Activated CD4-positive, alpha-beta T cell treated with anti-CD3 and anti-CD28 coated beads, Interleukin-2, amount 10 ng/mL, durations not matched to agents 24 days and 14 days (primary cell): ENCODE measurements at places on chromosomes 13 and 19. TPM values are rescaled to one million over a fixed set of nuclear protein-coding genes. Genes with fewer than 3 reads are reported as not detected.

Gene ZNF577
- 5.4 and 6.9 TPM in 2 replicates for total RNA-seq

DNA sequence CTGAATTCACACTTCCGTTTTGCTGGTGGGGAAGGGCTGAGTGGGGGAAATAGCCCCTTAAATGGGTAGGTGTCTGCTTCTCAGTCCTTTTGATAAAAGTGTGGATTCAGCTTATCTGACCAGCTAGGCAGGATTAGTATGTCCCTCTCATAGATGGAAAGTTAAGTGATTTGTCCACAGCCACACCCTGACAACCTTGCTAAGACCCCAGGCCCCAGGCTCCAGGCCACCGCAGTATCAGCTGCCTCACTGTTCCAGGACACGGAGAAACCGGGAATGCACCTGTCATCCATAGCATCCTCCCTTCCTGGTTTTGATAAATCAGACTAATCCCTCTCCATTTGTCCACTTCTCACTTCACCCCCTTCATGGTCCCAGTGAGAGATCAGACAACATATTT is 197.7 kb downstream of the USP12 start:
- DNase-seq = no peak

Gene ZNF548
- total RNA-seq = 10.6 and 12.7 TPM in 2 replicates

DNA sequence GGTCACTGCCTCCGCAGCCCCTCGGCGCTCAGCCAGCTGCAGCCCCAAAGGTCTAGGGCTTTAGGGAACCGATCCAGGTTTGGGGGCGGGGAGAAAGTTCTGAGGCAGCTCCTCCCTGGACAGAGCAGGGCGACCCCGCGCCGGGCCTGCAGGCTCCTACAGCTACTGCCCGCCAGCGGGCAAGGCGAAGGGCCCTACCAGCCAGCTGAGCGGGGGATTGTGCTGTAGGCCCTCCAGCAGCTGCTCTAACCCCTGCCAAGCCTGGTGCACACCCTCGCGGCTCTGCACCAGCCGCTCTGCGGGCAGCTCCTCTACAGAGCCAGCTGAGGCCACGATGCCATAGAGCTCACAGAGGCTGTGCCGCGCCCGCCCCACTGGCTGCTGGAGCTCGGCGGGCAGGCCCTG is 14.0 kb downstream of the PLIN4 start:
- DNase-seq = no peak

GRCh38 chr13:39859898-39860297 is 204.4 kb downstream of the COG6 start:
- DNase-seq = no peak

DNA sequence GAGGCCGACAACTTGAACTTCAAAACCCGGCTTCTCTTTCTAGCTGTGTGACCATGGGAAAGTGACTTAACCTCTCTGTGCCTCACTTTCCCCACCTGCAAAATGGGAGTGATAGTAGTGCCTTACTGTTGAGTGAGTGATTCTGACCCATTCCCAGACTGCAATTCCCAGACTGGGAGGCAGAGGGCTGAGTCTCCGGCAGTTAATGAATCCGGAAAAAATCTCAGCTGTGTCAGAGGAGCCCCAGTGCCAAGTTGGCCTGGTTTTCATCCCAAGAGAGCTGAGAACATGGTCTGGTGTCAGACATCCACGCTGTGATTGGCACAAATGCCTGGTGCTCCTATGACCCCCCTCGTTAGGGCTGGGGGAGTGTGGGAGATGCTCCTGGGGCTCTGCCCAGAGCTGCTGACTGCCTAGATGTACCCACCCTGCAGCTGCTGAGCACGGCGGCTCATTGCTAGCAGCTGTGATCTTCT is 50.0 kb downstream of the PIN1 start:
- no peak for DNase-seq

Gene SLC25A41
- 0.19 and 0.24 TPM in 2 replicates for total RNA-seq

- DNase-seq = no peak
Observed at GRCh38 chr13:64639206-64639605, 2590.9 kb downstream of the PCDH9 start.

- peak; percentile 26 for DNase-seq
Observed at GRCh38 chr13:21872795-21873194, 201.9 kb downstream of the FGF9 start.

DNA sequence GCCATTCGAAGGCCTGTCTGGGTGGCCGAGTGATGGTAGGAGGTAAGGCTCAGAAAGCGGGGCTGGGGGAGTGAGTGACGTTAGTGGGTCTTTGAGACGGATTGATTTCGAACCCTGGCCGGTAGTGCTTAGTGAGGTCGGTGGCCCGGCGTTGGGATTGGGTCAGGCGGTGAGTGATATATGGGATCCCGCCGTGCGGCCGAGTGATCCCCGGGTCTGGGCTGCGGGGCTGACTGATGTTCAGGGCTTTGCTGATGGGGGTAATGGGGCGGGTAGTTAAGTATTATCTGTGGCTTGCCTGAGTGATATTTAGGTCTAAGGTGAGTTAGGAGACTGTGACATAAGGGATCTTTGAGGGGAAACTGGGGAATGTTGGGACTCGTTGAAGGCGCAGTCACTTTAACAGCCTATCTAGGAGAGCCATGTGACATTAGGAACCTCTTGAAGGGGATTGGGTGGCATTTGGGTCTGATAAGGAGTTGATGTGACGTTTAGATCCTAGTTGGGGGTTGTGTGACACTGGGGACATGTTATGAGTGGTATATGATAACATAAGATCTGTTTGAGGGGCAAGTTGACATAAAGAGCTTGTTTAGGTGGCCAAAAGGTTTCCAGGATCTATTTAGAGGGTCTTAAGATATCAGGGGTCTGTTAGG is 543 bp downstream of the PSMC4 start:
- DNase-seq = no peak

DNA sequence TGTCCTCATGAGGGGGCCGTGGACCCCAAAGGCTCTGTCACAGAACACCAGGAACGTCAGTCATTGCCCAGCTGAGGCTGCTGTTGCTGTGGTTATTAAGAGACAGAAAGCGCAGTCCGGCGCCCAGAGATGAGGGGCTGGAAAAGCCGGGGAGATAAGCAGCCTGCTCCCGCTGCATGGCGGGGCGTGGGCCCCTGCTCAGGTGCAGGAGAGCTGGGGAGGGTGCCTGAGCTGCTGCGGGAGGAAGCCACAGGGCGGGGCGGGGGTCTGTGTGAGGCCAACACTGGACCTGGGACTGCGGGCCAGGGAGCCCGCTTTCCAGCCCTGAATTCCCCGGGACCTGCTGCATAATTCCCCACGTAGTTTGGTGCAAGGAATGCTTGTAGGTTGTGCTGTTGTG is 11.3 kb downstream of the SOX1 start:
- no peak for DNase-seq

Gene UNC13A
- total RNA-seq = 0.02 TPM in 2 replicates

GRCh38 chr13:106755542-106755941 is 187.6 kb upstream of the ARGLU1 start:
- DNase-seq = no peak

DNA sequence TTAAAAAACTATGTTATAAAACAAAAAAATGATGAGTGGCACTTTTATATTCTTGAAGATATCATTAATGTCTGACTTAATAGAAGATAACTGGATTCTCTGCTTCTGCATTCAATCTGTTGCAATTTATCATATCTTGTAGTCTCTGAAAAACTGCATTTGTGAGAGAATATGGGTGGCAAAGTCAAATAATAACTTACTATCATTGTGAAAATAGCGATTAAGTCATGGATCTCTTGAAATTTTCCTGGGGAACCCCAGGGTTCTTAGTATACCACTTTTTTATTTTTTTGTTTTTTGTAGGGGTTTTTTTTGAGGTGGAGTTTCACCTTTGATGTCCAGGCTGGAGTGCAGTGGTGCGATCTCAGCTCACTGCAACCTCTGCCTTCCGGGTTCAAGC is 127.1 kb downstream of the STOML3 start:
- DNase-seq = no peak

GRCh38 chr13:33616130-33616529 is 201.8 kb upstream of the RFC3 start:
- DNase-seq = no peak

Gene IGFL2
- total RNA-seq = 0.33 and 0.40 TPM in 2 replicates

DNA sequence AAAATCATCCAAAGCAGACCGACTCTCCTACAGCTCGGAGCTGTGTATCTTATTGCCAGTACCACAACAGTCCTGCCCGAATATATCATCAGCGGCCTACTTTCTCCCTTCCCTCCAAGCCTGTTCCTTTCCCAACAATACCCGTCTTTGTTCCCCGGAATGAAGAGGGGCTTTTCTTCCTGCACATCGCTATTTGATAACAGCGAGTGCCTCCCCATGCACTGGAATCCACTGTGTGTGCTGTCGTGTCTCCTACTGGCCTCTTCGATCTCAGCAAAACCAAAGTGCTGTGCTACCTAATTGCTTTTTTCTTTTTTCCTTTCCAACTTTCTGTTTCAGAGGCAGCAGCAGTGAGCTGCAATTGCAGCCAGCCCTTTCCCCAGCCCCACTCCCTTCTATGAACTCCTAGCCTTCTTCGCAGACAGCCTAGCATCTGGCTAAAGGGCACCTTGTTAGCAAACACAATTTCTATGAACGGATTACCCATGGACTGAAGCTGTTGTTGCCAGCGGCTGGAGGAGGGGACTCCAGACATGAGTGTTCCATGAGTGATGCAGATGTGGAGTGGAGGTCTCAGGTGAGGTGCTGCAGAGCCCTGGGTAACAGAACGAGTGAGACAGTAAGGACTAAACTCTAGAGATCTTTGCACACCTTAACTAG is 43.4 kb downstream of the EFNB2 start:
- DNase-seq = no peak

Gene CAMSAP3
- 0.09 and 0.69 TPM in 2 replicates for total RNA-seq

Gene ZBTB32
- total RNA-seq = 140 and 142 TPM in 2 replicates

GRCh38 chr13:60327511-60327910 is 69.5 kb upstream of the TDRD3 start:
- DNase-seq = no peak

DNA sequence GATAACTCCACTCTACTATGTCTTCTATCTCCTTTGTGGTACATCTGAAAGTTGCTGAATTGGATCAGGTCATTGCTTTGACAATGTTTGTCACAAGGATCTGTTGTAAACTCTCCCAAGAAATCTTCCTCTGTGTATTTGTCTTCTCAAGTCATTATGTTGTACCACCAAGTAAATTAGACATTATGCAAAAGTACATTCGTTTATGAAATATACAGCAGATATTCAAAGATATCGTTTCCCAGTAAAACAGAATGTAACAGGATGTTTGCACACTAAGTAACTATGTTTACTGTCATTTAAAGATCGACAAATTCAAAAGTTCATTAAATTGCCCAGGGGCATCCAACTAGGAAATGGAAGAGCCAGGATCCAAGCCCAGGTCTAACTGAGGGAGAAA is 739.4 kb downstream of the EFNB2 start:
- no peak for DNase-seq

DNA sequence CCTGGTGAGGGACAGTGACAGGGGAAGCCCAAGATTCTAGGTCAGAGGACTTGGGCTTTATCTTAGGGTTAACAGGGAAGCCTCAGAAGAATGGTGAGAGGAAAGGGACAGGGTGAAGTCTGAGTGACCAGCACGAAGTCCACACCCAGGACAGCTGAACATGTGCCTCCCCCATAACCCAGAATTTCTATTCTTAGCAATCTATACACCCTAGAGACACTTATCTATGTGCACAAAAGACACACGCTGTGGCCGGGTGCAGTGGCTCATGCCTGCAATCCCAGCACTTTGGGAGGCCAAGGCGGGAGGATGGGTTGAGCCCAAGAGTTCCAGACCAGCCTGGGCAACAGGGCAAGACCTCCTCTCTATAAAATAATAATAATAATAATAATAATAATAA is 11.1 kb upstream of the OLFM2 start:
- DNase-seq = no peak

Gene ARRDC5
- 0.24 and 0.28 TPM in 2 replicates for total RNA-seq

DNA sequence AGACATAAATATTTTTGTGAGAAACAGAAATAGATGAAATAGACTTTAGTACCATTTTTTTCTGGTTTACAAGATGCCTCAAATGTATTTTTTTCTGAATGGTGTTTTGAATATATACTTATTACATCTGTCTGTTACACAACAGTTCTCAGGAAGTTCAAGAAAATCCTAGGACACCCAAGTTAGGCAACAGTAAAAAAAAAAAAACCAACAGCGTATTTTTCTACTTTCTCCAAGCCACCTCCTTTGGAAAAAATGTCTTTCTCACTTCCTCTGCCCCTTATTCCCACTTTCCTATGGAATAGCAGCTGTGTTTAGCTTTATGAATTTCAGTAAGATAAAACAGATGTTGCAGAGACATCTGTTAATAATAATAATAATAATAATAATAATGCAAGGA is 489.6 kb upstream of the KLF12 start:
- DNase-seq = no peak

Gene TTC9B
- not detected in 2 replicates for total RNA-seq

GRCh38 chr13:46609052-46609451 is 56.1 kb downstream of the LRCH1 start:
- DNase-seq = no peak

Gene ZNF541
- not detected in 2 replicates for total RNA-seq

Gene DMKN
- total RNA-seq = not detected in 2 replicates

Gene IQCN
- total RNA-seq = 2.3 and 3.0 TPM in 2 replicates

Gene TSSK6
- total RNA-seq = 3.3 and 4.4 TPM in 2 replicates

GRCh38 chr19:2353159-2353886 is 6.7 kb upstream of the TMPRSS9 start:
- no peak for DNase-seq

Gene RTBDN
- not detected in 2 replicates for total RNA-seq

- DNase-seq = no peak
Observed at GRCh38 chr13:105758918-105759860, 776.3 kb downstream of the EFNB2 start.

Gene ADAMTSL5
- total RNA-seq = 5.4 and 6.6 TPM in 2 replicates
